ENCODE measurements at places on chromosomes 2 and 18.

- no peak for ATAC-seq
Measured at GRCh38 chr2:99933894-99934650, 208.3 kb downstream of the AFF3 start.

DNA sequence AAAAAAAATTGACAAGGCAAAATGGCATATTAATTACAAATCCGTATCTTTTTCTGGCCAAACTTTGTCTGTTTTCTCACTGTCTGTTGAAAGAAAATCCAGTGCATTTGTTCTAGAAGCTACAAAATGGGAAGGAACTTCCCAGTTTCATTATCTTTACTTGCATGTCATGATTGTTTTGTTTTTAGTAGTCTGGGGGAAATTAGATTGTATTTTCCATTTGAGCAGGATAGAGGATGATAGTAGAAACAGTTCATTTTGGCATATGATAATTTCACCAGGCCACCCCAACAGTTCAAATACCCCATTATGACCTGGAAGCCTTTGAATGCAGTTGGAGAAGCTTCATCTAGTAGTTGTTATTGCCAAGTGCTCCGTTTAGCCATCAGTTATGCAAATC, 77.5 kb upstream of the RANBP2 start:
- no peak for ATAC-seq

DNA sequence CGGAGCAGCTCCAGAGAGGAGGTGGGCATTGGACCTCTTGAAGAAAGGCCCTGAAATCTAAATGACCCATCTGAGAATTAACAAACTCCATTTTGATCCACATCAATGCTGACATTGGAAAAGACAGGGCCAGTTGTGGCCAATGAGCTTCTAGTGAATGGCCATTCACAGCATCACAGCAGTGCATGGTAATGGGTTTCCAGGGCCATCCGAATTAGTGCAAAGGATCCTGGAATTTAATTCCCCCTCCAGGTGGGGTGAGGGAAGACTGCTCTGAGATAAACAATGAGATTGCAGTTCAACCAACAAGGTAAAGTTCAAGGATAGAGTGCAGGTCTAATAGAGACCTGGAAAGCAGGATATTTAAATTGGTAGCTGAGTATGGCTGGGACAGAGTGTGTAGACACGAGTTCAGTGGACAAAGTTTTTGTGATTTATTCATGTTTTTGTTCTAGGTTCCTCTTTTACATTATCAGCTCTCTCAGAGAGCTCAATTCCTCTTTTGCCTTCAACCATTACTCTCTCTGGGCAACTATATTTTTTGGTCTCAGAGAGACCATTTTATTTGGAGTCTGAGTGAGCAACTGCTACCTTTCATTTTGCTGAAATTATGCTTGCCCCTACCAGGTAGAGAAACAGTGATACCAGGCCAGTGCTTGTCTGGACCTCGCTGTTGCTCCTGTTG, 5.0 kb downstream of the TACR1 start:
- ATAC-seq: no peak

DNA sequence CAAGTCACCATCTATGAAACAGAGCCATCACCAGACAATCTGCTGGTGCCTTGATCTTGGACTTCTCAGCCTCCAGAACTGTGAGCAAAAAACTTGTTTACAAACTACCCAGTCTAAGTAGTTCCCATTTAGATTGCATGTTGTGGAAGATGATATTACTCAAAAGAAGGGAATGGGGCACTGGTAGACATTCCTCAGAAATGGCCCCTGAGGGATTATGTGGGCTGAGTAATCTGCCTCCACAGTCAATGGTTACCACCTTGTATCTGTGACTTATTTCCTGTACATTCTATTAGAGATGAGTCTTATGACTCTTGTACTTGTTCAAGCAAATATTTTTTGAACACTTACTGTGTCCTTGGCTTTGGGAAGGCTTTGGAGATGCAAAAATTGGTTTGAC, 160.4 kb downstream of the NUP35 start:
- no peak for ATAC-seq

DNA sequence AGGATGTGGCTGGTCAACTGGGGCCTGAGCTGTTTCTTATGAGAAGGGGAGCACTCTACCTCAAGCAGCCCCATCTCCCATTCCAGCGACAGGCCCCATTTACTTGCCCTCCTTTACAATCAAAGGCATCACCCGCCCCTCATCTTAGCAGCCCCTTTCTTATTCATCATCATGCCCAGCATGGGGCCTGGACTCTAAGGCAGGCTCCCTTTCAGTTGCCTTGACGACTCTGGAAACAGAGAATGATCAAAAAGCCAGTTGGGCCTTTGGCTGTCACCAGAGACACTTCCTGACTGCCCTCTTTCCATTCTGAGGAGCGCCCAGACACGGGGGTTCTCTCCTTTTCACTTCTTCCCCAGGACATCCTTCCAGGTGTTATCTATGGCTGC, 11.2 kb downstream of the CELF4 start:
- no peak for ATAC-seq

DNA sequence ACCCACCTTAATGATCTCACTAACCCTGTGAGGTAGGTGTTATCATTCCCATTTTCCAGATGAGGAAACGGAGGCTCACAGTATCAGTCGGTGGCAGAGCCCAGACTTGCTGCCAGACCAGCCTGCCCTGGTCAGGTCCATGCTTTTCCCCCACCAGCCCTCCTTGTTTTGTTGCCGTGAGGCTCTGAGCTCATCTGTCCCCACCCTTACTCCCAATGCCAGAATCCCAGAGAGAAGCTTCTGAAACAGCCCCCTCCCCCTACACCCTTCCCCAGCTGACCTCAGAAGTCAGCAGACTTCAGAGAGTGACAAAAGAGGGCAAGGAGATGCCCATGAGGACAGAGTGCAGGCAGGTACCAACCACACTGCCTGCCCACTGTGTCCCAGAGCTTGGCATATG, 20.8 kb upstream of the TNS1 start:
- ATAC-seq: no peak

GRCh38 chr2:33453905-33454479, 22.5 kb upstream of the RASGRP3 start:
- ATAC-seq: no peak

Data from motor neuron (in vitro differentiated cells).